ENCODE measurements at places on chromosomes 4 and X.

GRCh38 chrX:16524316-16524715 is 125.6 kb upstream of the S100G start:
- DNase-seq, result no peak

GRCh38 chr4:56253666-56254305 is 133.5 kb downstream of the AASDH start:
- no peak for DNase-seq

DNA sequence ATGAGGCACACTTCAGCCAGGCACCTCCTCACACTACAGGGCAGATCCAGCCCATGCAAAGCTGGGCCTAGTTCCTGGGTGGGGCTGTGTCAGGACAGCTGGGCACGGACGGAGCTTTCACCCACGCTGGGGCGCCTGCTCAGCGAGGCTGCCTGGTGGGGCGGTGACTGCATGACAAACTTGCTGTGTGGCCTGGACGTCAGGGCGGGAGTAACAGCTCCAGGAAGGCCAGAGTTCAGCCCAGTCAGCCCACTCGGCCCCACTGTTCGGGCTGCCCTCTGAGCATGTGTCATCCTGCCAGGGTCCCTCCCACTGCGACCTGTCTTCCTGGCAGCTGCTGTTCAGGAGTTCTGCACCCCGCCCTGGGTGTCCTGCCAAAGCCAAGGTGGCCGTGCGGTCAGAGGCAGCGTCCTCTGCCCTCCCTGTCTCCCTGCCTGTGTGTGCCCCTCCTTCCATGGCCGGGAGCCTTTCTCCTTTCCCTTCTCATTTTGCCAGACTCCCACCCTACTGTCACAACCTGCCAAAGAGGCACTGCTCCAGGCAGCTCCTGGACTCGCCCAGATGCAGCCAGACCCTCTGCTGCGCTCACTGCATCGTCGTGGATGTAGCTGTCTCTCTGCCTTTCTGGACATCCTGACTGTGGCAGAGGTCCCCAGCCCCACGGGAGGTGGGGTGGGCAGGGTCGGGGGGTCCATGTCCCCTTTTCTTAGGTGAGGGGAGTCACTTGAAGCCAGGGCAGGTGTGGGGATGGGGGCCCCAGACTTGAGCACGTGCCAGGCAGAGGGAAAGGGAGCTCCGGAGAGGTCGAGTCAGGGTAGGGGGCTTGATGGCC is 33.0 kb upstream of the KIAA0232 start:
- no peak for DNase-seq

DNA sequence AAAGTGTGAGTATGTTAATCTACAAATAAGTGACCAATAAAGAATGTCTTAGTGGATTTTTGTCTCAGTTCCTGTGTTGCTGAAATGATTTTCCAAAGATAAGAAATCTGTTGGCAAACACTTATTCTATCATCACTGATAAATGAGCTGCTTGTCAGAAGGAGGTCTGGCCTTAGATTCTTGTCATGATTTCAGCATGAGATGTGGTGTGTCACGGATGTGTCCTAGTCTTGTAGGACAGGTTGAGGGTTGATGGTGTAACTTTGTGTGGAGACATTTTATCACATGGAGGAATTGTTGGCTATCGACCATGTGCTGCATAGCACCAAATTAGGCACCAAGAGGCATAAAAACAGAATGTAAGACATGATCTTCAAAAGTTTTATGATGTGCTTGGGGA is 31.8 kb upstream of the LIMCH1 start:
- DNase-seq, result no peak

- no peak for DNase-seq
Observed at GRCh38 chr4:13597141-13597540, 30.4 kb downstream of the BOD1L1 start.

DNA sequence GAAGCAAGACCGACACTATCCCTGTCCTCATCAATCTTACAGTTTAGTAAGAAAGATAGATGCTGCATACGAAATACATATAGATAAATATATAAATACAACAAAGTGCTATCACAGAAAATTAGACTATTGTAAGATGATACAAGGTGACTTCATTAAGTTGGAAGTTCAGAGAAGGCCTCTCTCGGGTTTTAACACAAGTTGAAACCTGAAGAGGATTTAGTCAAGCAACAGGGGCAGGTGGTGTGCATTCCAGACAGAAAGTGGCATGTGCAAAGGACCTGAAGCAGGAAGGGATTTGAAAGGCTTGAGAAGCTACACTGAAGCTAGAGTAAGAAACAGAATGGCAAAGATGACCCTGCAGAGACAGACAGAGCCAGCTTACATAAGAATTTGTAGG is 36.5 kb downstream of the USP46 start:
- DNase-seq, result no peak

GRCh38 chr4:108166441-108167315 is 2.1 kb downstream of the LEF1 start:
- peak; percentile 69 for DNase-seq

DNA sequence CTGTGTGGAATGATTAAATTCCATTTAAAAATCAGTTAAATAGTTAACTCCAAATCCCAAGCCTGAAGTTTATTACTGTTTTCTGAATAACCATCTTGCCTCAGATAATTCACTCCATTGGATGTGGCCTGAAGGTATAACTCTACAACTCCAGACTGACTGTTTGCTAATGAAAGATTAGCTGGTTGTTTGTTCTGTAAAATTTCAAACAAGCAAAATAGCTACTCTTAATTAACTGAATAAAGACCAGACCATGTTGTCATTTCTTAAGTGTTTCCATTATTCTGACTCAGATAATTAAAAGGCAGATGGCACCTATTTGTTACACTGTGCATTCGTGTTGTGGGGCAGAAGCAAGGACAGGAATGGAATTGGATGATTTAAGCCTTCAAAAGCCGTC is 78.5 kb upstream of the DDIT4L start:
- no peak for DNase-seq

- DNase-seq, result no peak
Observed at GRCh38 chr4:5746250-5746649, 35.2 kb downstream of the EVC start.

GRCh38 chrX:150037041-150037440 is 98.8 kb upstream of the EOLA2 start:
- DNase-seq, result no peak

DNA sequence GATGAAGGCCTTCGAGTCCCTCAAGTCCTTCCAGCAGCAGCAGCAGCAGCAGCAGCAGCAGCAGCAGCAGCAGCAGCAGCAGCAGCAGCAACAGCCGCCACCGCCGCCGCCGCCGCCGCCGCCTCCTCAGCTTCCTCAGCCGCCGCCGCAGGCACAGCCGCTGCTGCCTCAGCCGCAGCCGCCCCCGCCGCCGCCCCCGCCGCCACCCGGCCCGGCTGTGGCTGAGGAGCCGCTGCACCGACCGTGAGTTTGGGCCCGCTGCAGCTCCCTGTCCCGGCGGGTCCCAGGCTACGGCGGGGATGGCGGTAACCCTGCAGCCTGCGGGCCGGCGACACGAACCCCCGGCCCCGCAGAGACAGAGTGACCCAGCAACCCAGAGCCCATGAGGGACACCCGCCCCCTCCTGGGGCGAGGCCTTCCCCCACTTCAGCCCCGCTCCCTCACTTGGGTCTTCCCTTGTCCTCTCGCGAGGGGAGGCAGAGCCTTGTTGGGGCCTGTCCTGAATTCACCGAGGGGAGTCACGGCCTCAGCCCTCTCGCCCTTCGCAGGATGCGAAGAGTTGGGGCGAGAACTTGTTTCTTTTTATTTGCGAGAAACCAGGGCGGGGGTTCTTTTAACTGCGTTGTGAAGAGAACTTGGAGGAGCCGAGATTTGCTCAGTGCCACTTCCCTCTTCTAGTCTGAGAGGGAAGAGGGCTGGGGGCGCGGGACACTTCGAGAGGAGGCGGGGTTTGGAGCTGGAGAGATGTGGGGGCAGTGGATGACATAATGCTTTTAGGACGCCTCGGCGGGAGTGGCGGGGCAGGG is 568 bp downstream of the HTT start:
- peak; percentile 50 for DNase-seq

GRCh38 chrX:23662187-23662586 is 5.1 kb upstream of the PRDX4 start:
- no peak for DNase-seq

GRCh38 chr4:152306541-152306940 is 229.4 kb downstream of the FBXW7 start:
- DNase-seq, result no peak

- no peak for DNase-seq
Observed at GRCh38 chr4:5142726-5143125, 91.4 kb downstream of the STK32B start.

DNA sequence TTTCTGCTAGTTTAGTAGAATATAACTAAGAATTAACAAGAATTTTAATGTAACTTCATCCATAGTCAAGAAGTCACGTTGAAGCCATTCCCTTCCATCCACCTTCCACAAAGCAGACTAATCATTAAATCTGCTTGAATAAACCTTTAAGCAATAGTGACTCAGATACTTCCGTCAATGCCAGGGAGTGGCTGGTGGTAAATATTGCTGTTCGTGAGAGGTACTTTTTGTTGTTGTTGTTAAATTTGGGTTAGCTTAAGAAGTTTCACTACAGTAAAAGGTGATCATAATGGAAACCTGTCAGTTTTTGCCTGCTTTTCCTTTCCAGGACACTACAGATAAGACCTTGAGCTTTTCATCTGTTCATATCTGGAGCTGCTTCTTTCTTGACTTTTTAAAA is 316.3 kb downstream of the TMA16 start:
- DNase-seq, result no peak

- DNase-seq, result no peak
Observed at GRCh38 chr4:165458471-165458870, 79.7 kb downstream of the CPE start.

DNA sequence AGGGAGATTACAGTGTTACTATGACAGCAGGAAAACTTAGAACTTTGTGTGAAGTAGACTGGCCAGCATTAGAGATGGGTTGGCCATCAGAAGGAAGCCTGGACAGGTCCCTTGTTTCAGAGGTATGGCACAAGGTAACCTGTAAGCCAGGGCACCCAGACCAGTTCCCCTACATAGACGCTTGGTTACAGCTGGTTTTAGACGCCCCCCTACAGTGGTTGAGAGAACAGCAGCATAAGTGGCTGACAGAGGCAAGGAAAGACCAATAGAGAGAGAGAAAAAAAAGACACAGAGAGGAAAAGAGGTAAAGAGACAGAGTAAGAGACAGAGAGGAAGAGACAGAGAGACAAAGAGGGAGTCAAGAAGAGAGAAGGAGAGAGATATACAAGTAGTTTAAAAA is 144.5 kb downstream of the GC start:
- DNase-seq, result no peak

DNA sequence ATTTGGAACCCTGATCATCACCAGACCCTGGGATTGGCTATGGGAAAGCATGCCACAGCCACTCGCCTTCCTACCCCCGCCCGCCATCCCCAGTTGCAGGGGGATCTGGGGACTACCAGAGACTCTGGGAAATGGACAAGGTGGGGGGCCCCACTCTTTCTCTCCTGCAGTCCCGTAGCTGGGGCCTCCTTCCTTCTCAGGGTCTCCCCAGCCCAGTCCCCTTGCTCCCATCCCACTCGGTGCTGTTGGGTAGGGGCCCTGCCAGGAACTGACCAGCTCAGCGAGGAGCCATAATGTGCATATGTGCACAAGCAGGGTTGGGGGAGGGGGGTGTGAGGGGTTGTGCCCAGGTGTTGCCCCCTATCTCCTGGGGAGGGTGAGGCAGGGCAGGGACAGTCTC is 3.4 kb upstream of the USP11 start:
- DNase-seq, result no peak

DNA sequence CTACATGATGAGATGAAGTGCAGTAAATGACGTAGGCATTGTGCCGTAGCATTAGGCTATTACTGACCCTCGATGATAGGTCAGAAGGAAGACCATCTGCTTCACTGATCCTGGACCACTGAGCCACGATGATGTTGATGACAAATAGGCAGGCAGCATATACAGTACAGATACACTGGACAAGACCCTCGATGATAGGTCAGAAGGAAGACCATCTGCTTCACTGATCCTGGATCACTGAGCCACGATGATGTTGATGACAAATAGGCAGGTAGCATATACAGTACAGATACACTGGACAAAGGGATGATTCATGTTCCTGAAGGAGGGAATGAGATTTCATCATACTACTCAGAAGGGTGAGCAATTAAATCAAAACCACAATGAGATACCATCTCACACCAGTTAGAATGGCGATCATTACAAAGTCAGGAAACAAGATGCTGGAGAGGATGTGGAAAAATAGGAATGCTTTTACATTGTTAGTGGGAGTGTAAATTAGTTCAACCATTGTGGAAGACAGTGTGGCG is 50.9 kb downstream of the BEND4 start:
- DNase-seq, result no peak

DNA sequence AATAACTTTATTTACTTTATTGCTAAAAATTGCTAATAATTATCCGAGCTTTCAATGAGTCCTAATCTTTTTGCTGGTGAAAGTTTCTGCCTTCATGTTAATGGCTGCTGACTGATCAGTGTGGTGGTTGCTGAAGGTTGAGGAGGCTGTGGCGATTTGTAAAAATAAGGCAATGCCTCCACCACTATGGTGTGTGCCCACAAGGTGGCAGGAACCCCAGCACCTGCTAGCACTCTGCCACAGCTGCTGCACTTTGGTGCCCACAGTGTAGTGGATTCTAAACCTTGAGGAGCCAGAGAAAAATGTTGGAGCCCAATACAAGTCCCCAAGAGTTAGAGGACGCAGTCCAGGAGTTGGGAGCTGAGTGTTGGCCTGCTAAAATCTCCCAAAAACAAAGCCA is 1237.1 kb downstream of the PCDH19 start:
- DNase-seq, result no peak

DNA sequence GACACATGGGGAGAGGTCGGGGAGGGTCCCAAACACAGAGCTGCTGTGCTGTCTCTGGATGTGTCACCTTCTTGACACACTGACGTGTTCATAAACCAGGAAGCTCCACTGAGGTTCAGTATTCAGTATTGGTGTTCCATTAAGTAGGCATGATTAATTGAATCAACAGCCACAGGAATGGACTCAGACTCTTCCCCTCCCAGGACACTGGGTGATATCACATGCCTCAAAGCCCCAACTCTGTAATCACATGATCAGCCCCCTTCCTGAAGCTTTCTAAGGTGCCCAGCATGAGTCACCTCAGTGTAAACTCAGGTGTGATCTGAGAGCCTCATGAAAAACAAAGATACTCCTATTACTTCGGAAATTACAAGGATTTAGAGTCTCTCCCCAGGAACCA is 21.1 kb upstream of the HNRNPD start:
- no peak for DNase-seq

- no peak for DNase-seq
Observed at GRCh38 chr4:53906606-53907190, 157.7 kb downstream of the CHIC2 start.

Measured in stimulated activated CD4-positive, alpha-beta T cell treated with anti-CD3 and anti-CD28 coated beads, Interleukin-2, amount 100 ng/mL, for 4 hours (primary cell).